ENCODE measurements at places on chromosomes 16 and 17. TPM values are rescaled to one million over a fixed set of nuclear protein-coding genes. Genes with fewer than 3 reads are reported as not detected.

GRCh38 chr17:57595426-57595825 lies 149.7 kb downstream of the CCDC182 start:
- DNase-seq = no peak

DNA sequence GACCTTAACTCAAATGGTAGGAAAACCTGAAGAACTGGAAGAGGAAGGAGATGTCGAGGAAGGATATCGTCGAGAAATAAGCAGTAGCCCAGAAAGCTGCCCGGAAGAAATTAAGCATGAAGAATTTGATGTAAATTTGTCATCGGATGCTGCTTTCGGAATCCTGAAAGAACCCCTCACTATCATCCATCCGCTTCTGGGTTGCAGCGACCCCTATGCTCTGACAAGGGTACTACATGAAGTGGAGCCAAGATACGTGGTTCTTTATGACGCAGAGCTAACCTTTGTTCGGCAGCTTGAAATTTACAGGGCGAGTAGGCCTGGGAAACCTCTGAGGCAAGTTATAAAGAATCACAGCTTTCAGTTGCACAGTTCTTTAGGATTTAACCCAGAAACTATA lies 15.5 kb downstream of the ERCC4 start:
- DNase-seq = no peak

The C17orf78 gene
- not detected for total RNA-seq

- no peak for DNase-seq
These were observed 7.1 kb downstream of the CTRB1 start for GRCh38 chr16:75225678-75226515.

The KRTAP3-1 gene
- not detected for total RNA-seq

The SLC9A5 gene
- 1.9 TPM for total RNA-seq

The PRRT2 gene
- 3.2 TPM for total RNA-seq

- peak; percentile 15 for DNase-seq
These were observed 74.1 kb downstream of the SNX11 start for GRCh38 chr17:48181653-48182052.

GRCh38 chr17:40017422-40018080 lies 2.3 kb downstream of the CSF3 start:
- DNase-seq = no peak

GRCh38 chr17:82065638-82066303 lies at the start of gene DUS1L:
Gene DUS1L (minus strand): TSS chr17:82065804. CDS start chr17:82065059, 745 bp downstream.
- DNase-seq = peak; percentile 60

The SMIM5 gene
- under 0.01 TPM for total RNA-seq

DNA sequence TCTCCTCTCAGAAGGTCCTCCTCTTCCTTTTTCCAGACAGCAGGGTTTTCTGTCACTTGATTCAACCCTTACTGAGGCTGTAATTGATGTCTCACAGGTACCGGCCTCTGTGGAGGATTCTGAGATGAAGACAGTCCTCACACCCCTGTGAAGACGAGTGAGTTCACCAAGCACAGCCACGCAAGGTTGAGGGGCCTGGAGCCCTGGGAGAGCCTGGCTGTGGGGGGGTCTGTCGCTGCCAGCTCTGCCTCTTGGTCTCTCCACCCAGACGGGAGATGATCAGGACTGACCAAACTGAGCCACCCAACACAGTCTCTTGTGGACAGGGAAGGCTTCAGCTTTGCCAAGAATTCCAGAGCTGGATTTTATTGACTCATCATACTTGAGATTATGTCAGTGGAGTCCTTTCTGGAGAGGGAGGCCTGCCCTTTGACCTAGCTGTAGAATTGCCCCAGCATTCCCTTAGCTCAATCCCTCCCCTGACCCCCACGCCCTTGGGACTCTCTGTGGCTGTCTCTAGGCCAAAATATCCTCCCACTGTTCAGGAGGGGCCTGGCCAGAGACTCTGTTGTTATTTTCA lies 51.1 kb upstream of the CRHR1 start:
- no peak for DNase-seq

Measured in fibroblast of villous mesenchyme (primary cell).